NCI-H1105 (cell line): ENCODE measurements at places on chromosomes 1 and 21.

DNA sequence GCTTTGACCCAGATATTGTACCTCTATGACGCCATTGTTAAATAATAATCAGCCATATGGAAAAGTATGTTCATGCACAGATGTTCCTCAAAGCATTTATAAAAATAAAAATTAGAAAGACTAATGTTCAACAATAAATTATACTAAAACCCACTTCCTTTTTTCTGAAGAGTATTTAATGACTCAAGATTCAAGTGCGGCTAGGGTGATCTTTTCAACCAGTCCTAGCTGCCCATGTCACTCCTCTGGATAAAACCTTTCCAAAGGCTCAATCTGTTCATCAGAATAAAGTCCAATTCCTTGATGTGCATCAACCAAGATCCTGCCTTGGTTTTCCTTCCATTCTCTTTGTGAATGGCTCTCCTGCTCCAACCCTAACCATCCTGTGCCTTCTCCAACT lies 292.0 kb downstream of the VAV3 start:
- no peak for DNase-seq

DNA sequence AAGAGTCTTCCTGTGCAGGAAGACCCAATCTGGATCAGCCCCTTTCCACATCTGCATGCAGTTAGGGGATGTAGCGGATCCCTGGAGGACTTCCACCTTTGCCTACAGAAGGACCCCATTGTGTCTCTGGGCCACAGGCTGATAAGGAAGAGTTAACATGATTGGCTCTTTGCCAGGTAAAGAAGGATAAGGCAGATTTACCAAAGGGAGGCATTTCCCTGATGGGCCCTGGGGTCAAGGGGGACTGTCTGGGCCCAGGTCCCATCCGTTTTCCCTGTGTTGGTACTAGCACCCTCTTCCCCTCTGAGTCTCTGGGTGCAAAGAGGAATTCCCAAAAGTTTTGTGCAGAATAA lies 29.1 kb downstream of the SLC26A9 start:
- no peak for DNase-seq

GRCh38 chr1:157626099-157626498 lies 28.2 kb upstream of the FCRL4 start:
- DNase-seq: no peak

- no peak for DNase-seq
Observed at GRCh38 chr21:41277196-41277595, 39.4 kb upstream of the FAM3B start.

GRCh38 chr21:44927587-44928461 lies 7.1 kb upstream of the ITGB2 start:
- DNase-seq: no peak

- DNase-seq: no peak
Observed at GRCh38 chr1:56545711-56546110, 33.7 kb downstream of the PLPP3 start.

DNA sequence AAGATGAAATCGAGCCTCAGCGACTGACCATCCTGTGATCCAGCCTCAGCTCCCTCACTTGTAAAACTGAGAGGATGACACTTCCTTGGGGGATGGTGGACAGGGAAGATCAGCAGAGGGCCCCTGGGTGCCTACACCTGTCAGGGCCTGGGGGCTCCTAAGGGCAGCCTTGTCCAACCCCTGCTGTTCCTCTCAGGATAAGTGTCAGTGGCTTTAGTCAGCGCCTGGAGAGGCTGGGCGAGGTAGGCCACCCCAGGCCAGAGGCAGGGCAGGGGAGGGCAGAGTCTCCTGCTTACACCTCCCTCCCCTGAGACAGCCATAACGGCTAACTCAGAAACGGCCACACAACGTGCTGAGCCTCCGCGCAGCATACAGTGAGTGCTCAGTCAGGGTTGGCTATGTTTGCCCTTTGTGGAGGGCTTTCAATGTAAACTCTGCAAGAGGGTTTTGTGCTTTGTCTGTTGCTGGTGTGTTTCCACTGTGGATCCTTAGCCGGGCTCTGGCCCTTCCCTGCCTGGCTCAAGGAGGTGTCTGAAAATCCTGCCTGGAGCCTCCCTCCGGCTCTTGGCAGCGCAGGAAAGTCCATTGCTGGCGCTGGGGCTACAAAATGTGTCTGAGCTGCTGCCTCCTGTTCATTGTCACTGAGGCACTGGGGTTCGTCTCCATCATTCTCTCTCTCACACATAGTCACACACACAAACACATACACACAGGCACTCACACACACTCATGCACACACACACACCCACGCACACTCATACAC lies 588.4 kb downstream of the PTPRU start:
- DNase-seq: no peak

GRCh38 chr1:202965422-202965821 lies 1.6 kb downstream of the CYB5R1 start:
- DNase-seq: no peak

DNA sequence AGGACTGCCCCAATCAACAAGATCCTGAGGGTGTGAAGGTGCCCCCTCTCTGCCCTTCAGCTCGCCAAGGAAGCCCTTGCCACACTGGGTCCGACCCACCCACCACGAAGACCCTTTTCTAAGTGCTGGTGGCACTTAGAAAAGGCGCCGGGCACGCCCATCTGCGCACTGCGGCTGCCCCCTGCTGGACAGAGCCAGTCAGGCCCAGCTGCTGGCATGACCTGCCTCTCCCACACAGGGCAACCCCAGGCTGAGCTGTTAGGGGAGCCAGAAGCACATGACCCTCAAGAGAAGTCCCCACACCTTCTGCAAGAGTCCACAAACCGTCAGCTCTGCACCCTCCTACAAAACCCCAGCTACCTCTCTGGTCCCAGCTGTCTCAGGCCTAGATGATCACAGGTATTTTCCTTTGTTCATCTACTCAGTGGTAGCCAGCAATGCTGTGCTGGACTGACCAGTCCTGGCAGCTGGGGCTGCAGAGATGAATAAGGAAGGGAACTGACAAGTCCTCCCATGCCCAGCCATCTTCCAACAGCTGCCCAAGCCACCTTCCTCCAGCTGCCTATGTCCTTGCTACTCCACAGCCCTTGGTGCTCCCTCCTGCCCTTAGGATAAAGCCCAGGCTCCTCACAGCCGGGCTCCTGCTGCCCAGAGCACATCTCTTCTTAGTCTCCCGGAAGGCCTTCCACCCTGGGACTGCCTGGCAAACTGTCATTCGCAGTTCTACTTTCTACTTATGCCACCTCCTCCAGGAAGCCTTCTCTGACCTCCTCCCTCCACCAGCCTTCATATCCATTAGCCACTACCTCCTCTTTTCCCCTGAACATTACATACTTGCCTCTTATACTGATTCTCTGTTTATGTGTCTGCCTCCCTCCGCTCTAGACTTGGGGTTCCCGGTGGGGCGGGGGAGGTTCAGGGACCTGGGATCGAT lies 39.8 kb upstream of the ZC3H12A start:
- peak; percentile 46 for DNase-seq

- DNase-seq: no peak
Observed at GRCh38 chr1:173427146-173428054, 49.7 kb upstream of the PRDX6 start.

DNA sequence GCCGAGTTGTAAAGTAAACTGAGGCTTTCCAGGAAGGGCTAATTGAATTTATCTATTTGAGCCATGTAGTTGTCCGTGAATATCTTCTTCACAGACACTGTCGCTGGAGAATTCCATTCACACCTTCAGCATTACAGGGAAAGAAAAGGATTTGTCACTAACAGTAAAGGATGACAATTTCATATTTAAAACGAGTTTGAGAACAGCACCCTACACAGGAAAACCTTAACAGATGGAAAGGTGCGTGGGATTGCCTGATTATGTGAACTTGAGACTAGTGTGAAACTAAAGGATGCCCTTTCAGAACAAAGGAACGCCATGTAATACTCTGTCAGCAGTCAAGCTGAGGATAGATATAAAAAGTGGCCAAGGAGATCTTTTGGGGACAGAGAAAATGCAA lies 492.5 kb upstream of the ADGRL2 start:
- no peak for DNase-seq

DNA sequence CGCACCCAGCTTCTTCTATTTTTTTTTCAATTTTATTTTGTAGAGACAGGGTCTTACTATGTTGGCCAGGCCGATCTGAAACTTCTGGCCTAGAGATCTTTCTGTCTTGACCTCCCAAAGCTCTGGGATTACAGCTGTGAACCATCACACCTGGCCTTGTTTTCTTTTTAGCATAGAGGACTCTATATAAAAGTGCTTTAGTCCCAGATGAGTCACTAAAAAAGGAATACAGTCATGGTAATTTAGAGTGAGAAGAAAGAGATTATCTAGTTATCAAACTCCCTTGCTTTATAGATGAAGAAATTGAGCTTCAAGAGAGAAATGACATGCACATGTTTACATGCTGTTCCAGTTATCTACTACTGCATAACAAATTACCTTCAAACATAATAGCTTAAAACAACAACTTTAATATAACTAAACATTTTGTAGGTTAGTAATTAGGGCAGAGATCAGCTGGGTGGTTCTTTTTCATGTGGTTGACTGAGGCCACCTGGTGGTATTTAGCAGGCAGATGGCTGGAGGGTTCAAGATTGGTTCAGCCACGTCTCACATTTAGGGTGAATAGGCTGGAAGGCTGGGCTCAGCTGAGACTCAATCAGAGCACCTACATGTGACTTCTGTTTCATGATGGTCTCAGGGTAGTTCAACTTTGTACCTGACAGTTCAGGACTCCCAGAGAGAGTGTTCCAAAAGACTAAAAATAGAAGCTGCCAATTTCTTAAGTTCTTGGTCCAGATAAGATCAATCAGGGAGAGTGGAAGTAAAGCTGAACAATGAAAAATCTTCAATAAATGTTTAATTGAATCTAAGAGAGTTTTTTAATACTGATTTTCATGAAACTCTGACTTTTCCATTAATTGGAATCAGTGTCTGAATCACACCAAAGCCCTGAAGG lies 16.9 kb upstream of the MTF2 start:
- DNase-seq: peak; percentile 42

GRCh38 chr1:207948536-207949250 lies 37.8 kb upstream of the CD34 start:
- no peak for DNase-seq

DNA sequence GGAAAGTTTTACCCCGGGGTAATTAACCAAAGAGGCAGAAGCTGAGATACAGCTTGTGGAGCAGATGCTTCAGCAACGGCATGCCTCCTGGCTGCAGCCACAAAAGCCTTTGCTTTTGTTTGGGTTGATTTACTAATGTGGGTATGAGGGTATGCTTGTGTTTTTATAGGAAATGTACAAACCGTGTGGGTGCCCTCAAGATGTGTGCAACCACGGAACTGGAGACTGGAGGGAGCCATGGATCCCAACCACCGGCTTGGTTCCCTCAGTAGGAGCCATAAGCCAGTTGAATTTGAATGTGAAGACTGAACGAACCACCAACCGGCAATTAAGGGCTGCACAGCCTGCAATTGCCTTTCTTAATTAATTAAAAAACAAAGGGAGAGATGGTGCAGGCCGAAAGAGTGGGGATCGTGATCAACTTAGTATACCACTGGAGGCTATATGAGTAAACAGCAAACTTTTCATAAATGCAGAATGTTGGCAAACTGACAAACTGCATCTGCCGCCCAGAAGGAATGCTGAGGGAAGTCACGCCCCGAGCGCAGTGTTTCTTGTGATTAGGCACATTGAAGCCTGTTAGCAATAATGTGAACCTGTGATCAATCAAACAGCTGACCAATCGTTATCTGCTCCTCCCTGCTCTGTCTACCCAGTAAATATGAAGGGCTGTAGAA lies 104.1 kb downstream of the DISP1 start:
- DNase-seq: no peak

GRCh38 chr1:11168731-11169130 lies 20.4 kb upstream of the ANGPTL7 start:
- no peak for DNase-seq

GRCh38 chr1:45009956-45010854 lies 919 bp downstream of the HECTD3 start:
- DNase-seq: peak; percentile 43

DNA sequence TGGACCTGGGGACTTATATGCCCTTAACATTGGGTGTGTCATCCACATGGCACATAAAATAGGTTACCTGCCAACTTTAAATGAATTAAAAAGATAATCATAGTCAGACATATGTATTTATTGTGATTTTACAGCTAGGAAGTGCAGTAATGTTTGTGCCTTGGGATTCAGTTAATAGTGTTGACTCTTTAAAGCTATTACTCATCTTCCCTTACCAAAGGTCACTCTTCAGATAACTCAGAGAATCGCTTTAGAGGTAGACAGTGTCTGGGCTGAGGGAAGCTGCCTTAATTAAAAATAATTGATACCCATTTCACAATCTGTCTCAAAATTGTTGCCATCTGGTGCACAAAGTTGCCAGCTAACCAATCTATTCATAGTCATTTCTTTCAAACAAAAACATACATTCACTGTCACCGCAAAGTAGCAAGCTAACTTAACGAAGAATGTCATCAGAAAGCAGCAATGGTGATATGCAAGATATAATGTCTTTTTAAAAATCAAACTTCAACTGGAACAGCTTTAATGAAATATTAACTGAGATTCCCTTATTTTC lies 3.0 kb upstream of the KRTAP15-1 start:
- no peak for DNase-seq

- no peak for DNase-seq
Observed at GRCh38 chr1:231639819-231640218, 13.2 kb downstream of the DISC1 start.

DNA sequence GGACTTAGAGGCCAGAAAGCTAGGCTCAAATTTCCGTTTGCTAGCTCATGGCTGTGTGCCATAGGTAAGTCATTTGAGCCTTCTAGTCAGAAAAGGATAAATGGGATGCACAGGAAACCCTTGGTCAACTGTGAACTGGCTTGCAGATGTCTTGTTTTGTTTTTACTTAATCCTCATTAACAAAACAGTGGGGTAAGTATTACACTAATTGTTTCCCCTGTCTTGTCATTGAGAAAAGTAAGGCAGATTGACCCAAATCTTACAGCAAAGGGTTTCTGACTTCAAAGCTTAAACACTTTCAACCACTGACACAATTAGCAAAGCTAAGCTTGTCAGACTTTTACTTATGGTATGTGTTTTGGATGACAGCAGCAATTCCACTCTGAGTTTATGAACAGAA lies 291.3 kb downstream of the NTNG1 start:
- peak; percentile 19 for DNase-seq

GRCh38 chr1:239056940-239057339 lies 329.4 kb upstream of the CHRM3 start:
- no peak for DNase-seq

GRCh38 chr1:77039739-77040138 lies 172.5 kb downstream of the ST6GALNAC5 start:
- no peak for DNase-seq
